Stimulated activated CD4-positive, alpha-beta T cell treated with anti-CD3 and anti-CD28 coated beads, Interleukin-2, amount 100 ng/mL, for 24 hours (primary cell): ENCODE measurements at places on chromosomes 1 and 21.

GRCh38 chr1:217029281-217030157 lies 306.3 kb upstream of the ESRRG start:
- no peak for DNase-seq

- no peak for DNase-seq
Observed at GRCh38 chr1:154434346-154435085, 29.4 kb downstream of the IL6R start.

- DNase-seq = no peak
Observed at GRCh38 chr1:28178690-28179485, 2.4 kb upstream of the PTAFR start.

- no peak for DNase-seq
Observed at GRCh38 chr1:232599178-232600041, 30.5 kb downstream of the SIPA1L2 start.

DNA sequence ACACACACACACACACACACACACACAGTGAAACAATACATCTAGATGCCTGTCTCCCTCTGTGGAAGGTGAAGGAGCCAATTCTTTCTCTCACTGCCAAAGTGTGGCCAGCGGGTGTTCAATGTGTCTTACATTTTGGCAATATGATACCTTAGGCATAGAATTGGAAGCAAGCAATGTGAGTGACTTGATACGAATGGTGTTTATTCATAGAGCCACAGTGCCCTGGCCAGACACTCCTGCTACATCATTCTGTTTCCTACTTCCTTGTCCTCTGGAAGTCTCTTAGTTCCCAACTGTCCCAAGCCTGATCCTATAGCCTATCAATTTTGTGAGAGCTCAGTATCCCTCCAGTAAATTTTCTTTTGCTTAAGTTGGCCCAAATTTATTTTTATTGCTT lies 170.0 kb upstream of the L1TD1 start:
- DNase-seq = no peak

GRCh38 chr1:219772265-219773036 lies 155.9 kb downstream of the SLC30A10 start:
- no peak for DNase-seq

GRCh38 chr1:241990040-241990439 lies 8.9 kb downstream of the MAP1LC3C start:
- DNase-seq = no peak

- DNase-seq = peak; percentile 57
Observed at GRCh38 chr1:178541829-178542553, 29.1 kb downstream of the TEX35 start.

- DNase-seq = no peak
Observed at GRCh38 chr1:83931658-83932253, 67.2 kb downstream of the TTLL7 start.

DNA sequence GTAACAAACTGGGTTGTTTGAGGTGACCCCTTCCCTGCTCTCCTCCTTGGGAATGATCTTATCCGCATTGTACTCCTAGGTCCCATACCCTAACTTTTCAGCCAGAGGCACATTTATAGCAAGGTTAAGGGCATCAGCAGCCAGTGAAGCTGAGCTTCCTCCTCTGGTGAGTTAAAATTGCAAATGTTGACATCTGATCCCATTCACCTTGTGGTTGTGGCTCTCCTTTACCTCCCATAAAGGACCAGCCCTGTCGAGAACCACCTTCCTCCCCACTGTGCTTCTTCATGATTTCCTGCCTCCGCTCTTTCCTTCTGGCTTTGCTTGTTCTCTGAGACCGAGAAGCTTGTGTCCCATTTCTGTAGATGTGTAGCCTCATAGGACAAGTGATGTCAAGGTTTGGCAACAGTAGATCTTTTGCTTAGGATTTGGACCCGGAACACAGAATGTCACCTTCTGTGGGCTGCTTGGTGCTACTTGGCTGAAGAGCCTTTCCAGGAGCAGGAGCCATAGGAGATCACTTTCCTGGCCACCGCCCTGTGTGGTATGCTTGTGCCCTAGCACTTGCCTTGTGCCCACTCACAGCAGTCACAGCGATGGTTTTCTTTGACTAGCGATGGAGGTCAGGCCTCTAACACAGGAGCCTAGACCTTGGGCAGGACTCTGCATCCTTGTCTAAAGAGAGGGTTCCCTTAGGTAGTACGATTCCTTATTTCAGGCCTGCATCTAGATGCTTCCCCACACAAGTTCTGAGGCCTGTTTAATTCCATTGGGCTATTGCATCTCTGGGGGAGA lies 18.8 kb downstream of the SZRD1 start:
- no peak for DNase-seq

DNA sequence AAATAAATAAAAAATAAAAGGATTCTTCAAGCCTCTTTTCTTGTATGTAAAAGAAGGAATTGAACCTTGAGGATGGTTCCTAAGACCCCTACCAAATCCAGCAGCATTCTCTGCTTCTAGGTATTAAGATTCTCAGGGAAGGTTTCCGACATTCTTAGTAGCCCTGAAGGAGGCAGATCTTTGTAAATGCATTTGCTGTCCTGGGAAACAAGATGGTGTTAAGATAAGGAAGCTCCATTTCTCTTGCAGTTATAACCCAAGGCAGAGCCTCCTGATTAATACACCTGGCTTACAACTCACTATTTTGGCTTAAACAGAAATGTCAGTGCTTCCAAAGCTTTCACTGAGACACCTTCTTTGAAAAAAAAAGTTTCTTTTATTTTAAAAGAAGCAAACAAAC lies 393.8 kb downstream of the DISC1 start:
- DNase-seq = no peak

GRCh38 chr1:71603044-71603776 lies 522.4 kb upstream of the ZRANB2 start:
- no peak for DNase-seq

DNA sequence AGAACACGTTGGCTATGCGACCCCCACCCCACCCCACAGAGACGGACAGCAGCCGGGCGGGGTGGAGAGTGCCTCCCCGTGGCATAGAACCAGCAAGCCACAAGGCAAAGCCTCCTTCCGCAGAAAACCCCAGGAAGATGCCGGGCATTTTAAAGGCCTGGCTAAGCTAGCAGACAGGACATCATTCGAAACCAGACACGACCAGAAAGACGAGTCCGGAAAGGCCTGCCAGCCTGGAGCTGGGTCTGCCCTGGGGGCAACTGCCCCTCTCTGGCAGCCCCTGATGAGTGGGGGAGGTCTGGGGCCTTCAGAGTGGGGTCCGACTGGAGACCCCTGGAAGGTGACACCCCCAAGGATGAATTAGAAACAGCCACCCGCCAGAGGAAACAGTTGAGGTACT lies 8.5 kb downstream of the FTCD start:
- no peak for DNase-seq

DNA sequence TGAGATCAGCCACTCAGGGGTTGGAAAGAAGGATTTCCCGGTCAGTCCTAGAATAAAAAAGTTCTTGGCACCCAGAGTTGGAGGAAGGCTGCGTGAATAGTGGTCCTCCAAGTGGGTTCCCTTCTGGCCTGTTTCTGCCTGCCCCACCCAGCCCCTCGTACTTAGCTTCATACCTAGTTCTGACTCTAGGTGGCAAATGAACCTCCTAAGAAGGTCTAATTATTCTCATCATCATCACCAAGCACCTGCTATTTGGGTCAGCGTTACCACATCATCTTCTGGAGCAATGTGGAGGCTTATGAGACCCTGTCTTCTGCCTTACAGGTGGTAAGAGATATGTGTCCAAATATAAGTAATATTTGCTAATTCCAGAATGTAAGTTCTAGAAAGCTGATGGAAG lies 35.9 kb upstream of the NFASC start:
- no peak for DNase-seq

DNA sequence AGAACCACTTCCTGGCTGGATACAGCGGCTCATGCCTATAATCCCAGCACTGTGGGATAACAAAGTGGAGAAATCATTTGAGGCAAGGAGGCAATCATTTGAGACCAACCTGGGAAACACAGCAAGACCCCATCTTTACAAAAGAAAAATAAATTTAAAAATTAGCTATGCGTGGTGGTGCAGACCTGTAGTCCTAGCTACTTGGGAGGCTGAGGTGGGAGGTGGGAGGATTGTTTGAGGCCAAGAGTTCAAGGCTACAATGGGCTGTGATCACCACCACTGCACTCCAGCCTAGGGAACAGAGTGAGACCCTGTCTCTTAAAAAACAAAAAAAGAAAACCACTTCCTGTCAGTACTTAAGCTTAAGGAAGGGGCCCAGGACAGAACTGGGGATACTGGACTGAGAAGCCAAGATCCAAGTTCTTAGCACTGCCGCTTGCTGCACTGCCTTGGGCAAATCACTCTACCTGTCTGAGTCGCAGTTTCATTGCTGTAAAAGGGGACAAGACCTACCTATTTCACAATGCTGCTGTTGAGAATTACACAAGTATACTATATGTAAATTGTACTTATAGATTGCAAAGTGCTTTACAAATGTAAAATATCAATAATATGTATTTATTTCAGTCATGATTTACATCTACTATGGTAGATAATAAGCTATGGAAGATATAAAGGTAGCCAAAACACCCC lies 154.9 kb downstream of the RERE start:
- no peak for DNase-seq

DNA sequence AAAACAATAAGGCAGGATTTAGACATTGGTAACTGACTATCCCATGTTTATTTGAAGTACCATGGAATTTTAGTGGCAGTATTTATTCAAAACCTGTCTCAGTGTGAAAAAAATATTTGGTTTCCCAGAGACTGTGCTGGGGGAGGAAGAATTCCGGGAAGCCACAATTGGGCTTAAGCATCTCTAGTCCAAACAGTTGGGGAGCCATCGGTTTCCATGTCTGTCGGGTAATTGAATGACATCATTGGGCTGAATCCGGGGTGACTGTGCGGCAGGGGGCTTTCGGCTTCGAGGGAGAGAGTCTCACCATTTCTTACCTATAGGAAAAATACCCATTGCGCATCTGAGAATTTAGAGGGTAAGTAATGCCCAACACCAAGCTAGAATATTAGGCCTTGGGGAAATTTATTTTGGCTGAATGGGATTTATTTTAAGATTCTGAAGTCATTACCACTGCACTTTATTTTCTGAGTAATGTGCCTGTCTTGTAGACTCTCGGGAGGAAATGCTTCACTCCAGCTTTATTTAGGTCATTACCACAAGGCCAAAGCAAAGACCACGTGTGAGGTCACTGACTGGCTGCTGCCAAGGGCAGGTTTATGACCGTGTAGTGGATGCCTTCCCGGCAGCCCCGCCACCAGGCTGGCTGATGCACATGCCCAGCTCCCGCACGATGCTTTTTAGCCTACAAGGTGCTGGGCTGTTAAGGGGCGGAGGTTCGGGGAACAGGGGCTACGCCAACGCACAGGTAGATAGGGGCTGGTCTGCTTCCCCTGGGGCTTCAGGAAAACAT lies 23.1 kb upstream of the UMODL1 start:
- no peak for DNase-seq

GRCh38 chr1:196407358-196408051 lies 200.7 kb downstream of the KCNT2 start:
- no peak for DNase-seq

DNA sequence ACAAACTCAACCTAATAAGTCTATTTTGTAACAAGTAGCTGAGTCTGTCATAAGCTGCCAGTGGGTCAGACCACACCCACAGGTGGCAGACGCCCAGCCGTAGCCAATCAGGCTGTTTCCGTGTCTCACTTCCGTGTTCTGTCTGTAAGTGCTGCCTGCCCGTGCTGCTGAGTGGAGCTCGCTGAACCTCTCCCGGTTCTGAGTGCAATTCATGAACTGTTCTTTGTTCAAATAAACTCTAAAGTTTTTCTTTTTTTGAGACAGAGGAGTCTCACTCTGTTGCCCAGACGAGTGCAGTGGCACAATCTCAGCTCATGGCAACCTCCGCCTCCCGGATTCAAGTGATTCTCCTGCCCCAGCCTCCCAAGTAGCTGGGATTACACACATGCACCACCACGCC lies 25.1 kb downstream of the POFUT2 start:
- peak; percentile 15 for DNase-seq

DNA sequence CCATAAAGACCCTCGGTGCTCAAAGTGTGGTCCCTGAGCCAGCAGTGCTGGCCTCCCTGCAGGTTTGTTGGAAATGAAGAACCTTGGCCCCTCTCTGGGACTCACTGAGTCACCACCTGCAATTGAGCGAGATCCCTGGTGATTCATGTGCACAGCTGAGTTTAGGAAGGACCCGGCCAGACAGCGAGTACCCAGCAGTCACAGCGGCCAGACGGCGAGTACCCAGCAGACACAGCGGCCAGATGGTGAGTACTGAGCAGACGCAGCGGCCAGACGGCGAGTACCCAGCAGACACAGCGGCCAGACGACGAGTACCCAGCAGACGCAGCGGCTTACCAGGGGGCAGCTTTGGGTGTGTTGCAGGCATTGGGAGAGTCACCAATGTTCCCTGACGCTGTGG lies 123.8 kb downstream of the PRDM16 start:
- no peak for DNase-seq

- no peak for DNase-seq
Observed at GRCh38 chr1:176225911-176226310, 18.8 kb upstream of the COP1 start.

GRCh38 chr1:226404063-226404903 lies 3.6 kb downstream of the PARP1 start:
- DNase-seq = no peak

GRCh38 chr21:42862774-42863503 lies 16.4 kb downstream of the WDR4 start:
- no peak for DNase-seq

DNA sequence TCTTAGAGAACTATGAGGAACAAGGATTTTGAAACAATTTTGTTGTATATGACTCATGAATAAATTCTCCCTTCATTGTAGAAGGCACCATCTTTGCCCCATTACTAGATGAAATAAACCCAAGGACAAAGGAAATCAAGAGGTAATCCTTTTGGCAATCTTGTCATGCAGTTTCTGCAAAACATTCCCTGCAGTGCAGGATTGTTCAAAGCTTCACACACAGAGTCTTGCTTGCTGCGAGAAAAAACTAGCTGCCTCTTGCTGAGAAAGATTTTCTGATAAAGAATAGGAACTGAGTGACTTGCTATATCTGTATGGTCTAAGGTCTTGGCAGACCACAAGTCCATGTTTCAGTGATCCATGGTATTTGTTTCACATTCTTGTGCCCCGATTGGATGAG lies 657.4 kb upstream of the ADGRL4 start:
- no peak for DNase-seq

GRCh38 chr1:180194546-180195207 lies 35.4 kb upstream of the LHX4 start:
- no peak for DNase-seq

DNA sequence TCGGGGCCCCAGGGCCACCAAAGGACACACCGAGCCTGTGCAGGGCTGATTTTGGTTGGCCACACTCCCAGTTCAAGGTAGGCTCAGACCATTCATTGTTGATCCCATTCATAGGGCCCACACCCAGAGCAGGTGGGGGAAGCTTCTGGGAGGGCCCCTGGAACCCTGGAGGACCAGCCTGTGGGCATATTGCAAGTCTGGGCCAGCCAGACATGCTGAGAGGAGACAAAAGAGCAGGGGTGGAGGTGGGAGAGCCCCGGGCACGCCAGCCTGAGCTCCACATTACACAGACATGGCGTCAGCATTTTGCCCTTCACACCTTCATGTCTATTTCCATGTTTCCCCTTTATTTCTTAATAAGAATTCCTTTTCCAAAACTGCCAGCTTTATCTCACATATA lies 25.7 kb downstream of the PMVK start:
- DNase-seq = no peak

- no peak for DNase-seq
Observed at GRCh38 chr1:14646973-14647372, 48.5 kb downstream of the KAZN start.
